ENCODE measurements at places on chromosomes 3 and 15. TPM values are rescaled to one million over a fixed set of nuclear protein-coding genes. Genes with fewer than 3 reads are reported as not detected.

DNA sequence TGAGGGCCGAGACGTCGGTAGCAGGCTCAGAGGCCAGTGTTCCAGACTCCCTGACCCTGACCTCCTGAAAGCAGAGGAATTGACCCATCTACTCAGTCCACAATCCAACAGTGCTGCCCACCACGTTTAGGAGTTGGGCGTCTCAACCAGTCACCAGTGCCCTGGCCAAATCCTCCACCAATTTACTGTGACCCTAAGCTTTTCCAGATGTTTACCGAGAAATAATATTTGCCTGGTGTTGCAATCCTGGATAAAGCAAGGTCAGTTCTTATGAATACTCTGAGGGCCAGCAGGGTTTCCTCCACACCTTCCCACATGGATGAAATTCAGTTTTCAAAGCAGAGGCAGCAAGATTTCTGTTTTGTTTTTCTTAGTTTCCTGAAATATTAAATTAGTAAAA lies 7.5 kb upstream of the APOD start:
- DNase-seq = no peak

GRCh38 chr15:101063212-101063611 lies 144.1 kb downstream of the LRRK1 start:
- no peak for DNase-seq

DNA sequence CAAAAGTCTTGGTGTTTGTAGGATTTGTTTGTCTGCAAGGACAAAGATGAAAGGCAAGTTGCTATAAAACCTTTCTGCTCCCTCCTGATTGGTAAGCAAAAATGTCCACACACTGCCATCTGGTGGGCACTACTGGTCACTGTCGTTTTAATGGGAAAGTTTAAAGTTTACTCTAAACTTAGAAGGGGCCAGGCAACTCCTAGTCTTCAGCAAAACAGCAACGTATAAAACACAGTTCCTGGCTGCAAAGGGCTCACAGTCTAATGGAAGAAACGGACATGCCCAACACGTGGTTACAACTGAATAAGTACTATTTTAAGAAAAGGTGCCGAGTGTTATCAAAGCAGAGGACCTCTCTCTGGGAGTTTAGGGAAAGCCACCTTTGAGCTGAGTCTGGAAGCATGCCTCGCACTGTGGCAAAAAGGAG lies 23.7 kb upstream of the TPRG1 start:
- peak; percentile 71 for DNase-seq

DNA sequence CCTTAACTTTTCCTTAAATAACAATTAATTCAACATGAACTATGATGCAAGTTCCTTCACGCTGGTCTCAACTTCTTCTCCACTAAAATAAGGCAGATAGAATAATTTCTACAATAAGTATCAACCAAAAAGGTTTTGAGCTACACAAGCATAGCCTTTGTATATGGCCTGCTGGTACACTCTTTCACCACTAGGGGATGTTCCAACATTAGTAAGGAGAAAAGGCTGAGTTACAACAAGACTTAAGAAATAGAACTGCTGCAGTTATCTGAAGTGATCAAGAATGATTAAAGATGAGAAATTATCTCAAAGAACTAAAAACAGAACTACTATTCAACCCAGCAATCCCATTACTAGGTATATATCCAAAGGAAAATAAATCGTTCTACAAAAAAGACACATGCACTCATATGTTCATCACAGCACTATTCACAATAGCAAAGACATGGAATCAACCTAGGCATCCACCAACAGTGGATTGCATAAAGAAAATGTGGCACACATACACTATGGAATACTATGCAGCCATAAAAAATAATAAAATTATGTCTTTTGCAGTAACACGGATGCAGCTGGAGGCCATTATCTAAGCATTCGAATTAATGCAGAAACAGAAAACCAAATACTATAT lies 14.4 kb downstream of the ATP13A3 start:
- peak; percentile 57 for DNase-seq

Gene CPN2
- total RNA-seq = not detected

GRCh38 chr3:99921986-99922385 lies 104.3 kb downstream of the CMSS1 start:
- no peak for DNase-seq

DNA sequence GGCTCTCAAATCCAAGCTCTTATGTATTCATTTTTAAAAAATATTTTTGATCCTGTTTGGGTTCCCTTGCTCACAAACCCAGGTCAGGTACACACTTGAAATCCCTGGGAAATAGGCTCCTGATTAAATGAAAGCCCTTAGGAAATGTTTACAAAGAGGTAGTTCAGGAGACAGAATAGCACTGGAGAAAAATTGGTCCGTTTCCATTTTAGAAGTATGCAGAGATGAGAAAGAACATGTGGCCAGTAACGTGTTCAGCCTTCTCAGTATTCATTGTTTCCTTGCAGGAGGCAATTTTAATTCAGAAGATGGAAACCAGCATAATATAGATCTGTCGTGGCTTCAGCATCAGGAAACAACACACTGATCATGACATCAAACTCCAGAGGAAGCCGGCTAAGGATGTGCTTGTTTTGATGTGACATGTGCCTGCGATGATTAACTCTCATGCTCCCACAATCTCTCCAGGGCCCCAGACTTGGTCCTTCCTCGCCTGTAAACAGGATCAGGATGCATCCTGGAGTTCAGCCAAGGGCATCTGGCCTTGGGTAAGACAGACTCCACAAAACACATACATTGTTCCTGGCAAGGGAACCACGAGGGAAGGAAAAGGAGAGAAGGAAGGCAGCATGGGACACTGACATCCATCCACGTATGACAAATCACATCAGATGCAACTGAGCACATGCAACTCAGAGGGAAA lies 350.5 kb upstream of the THBS1 start:
- no peak for DNase-seq

DNA sequence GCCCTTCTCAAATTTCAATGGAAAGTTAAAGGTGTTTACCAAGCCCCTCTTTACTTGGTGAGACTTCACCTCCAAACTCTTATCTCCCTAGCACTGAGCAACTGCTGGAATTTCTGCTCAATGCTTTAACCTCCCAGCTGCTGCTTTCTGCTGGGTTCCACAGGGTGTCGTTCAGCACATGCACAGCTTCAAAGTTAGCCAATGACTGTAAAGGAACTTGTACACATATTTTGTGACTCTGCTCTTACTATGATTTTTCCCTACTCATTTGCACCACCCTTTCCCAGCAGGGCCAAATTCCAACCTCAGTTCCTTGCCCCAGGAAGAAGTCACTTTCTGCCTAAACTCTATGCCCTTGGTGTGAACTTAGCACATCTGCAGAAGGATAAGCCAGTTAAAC lies 89.7 kb downstream of the ULK4 start:
- no peak for DNase-seq

Gene ADAM10
- 128 TPM for total RNA-seq

DNA sequence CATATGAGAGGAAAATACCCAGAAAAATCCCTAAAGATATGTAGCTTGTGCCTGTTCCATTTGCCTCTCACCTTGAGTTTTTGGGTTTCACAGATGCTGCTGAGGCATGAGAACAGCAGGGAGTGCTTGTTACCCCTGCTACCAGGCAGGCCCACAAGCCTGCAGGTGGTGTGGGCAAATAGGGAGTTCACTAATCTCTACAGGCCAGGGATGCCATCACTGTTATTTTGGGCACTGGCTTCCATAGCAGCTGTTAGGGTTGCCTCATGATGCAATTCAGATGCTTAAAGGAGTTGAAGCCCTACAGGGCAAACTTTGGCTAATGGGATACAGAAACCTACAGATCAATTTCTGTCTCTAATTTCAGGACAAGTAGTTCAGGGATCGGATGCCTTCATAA lies 873.5 kb downstream of the OTOL1 start:
- no peak for DNase-seq

DNA sequence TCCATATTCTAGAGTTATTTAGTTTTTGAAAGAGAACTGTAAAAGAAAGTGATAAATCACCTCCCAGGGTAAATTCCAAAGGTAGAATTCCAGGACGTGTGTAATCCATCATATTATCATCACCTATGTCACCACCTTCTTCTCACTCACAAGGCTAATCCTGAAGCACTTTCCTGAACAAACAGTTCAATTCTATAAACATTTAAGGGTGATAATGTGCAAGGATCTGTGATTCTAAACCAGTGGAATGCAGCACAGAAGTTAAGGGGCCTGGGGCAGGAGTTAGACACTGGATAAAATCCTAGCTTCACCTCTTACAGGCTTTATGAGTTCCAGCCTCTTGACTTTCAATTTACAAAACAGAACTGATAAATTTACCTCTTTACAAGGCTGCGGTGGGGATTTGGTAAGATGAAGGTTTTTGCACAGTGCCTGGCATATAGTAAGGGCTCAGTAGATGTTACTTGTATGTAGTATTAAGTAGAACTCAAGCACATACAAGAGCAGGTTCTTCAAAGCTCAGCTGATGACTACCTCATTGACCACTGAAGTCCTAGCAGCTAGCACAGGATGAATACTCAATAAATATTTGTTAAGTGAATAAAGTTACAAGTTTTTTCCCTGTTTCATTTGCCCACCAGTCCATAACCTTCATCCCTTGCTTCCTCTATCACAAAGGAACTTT lies 47.3 kb upstream of the CCDC80 start:
- DNase-seq = no peak

Gene GOLGA6L4
- 0.81 TPM for total RNA-seq

DNA sequence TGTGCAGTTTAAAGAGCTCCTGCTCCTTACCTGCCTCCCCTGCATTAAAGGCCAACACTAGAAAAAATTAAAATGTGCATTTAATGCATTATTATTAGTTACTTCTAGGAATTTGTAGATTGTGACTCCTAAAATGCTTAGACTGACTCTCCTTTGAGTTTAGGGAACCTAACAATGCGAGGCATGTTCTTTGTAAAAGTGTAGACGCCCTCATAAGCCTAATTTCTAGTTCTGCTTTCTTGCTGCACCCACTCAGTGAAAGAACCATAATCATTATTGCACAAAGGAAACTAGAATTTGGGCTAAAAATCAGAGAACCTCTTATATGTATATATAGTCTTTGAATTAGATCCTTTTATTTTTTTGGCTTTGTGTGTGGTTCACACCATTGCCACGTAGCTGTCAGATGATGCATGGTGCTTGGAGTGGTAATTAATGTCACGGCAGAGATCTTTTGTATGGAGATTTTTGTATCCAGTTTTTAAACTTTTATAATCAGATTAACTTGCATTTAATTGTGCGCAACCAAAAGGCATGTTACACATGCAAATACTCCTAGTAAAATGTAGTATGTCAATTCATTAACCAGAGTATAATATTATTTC lies 710 bp downstream of the ABHD10 start:
- DNase-seq = no peak

DNA sequence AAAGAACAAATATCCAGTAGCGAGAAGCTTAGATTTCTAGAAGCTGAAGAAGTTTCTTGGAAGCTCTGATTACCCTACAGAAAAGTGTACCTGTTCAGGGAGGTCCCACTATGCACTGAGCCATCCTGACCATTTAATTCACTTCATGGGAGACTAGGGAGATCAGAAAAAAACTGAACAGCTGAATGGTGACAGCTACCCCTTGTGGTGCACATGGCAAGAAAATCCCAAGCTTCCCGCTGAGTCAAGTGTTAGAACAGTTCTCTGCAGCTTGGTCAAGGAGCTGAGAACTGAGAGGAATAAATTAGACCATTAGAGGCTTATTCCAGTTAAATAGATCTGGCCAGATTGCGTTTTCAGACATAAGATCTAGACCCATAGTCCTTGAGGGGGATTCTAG lies 197.2 kb upstream of the VEPH1 start:
- no peak for DNase-seq

- DNase-seq = no peak
Observed at GRCh38 chr3:193620057-193620456, 27.0 kb downstream of the OPA1 start.

DNA sequence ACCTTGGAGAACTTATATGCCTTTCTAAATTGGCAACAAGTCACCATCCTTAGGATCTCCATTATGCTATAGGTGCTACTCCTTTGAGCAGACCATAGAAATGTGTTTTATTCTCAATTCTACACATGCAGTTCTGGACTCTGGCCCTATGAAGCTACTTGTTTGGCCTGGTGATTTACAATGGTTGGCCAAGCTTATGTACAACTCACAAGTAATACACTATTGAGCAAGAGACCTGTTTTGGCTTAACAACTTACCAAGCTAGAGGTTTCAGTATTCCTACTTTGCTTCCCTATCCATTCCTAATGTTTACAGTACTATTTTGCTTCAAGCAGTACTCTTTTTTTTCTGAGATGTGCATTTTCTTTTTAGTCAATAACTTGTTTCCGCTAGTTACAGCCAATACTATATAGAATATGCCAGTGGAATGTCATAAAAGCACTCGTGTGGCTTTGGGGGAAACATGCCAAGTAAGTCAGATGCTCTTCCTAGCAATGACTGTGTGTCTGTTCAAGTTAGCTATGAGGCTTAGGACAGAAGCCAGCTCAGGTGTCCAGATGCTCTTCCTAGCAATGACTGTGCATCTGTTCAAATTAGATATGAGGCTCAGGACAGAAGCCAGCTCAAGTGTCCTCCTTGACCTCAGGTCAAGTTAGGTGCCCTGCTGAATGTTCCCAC lies 174.9 kb upstream of the SEMA6D start:
- no peak for DNase-seq

DNA sequence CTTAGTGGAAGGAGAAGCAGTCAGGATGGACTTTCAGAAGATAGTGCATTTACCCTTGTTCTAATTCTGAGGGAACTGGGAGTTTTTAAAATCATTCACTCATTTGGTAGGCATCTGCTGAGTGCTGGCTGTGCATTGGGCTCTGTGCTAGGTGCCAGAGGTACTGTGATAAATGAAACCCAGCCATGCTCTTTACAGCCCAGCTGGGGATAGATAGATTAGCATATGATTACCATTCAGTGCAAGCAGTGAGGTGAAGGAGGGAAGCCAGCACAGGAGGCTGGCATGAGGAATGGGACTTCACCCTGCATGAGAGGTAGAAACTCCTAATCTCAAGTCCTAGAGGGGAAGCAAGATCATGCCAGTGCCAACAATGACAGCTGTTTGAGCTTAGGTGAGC lies 361.9 kb upstream of the TRIM42 start:
- no peak for DNase-seq

DNA sequence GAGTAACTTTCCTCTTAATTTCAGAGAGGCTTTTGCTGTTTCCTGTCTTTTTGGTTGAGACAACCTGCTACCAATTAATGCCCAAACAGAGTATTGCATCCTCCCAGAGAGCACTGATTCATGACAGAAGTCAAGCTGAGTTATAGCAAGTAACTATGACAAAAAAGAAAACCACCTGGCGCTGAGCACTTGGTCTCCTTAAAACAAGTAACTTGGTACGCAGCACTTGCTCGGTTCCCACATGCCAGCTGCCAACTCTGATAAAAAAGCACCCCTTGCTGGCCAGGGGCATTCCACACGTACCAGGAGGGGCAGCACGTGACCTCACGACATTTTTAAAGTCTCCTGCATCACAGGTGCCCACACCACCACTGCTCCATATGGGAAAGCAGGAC lies 13.5 kb upstream of the MYO5C start:
- DNase-seq = no peak

Gene TM6SF1
- 0.14 TPM for total RNA-seq

GRCh38 chr3:87949879-87950208 lies 109.0 kb downstream of the CGGBP1 start:
- no peak for DNase-seq

Gene OR5K4
- not detected for total RNA-seq

- no peak for DNase-seq
Observed at GRCh38 chr3:7917443-7918151, 584.0 kb upstream of the LMCD1 start.
